ENCODE measurements at places on chromosomes 1 and 21.

DNA sequence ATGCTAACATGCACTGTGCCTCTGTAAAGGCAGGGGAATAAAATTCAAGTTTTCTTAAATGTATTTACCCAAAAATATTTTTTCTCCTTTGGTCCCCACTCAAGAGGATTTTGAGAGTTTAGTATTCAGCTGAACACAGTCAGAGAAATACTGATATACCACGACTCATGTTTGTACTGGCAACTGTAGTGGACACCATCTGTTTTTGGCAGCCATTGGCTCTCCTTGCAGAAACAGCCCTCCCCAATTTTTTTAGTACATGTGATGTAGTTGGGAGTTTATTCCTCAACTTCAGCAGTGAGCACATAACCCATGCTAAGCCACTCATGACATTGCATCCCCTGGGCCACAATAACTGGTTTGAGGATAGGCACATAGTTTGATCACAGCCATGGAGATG lies 154.8 kb upstream of the POU3F1 start:
- DNase-seq, result no peak

DNA sequence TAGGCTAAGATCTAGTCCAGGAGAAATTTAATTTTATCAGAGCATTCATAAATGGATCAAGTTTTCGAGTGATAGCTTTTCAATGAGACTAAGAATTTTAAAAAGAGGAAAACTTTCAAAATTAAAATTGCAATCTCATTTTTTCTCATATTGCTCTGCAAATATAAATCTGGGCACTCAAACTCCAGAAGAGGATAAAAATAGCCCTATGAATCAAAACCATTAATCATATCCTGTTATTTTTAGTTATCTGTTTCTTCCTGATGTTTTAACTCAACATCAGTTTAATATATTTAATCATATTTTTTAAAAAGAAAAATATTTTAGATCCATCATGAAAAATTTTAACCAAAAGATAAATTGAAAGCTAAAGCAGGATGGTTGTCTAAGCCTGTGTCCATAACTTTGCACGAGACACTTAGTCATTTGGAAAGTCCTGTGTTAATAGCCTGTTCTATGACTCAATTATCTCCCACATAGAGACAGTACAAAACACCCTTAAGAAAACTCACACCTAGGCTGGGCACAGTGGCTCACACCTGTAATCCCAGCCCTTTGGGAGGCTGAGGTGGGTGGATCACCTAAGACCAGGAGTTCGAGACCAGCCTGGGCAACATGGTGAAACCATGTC lies 17.1 kb upstream of the PRRC2C start:
- DNase-seq, result no peak

DNA sequence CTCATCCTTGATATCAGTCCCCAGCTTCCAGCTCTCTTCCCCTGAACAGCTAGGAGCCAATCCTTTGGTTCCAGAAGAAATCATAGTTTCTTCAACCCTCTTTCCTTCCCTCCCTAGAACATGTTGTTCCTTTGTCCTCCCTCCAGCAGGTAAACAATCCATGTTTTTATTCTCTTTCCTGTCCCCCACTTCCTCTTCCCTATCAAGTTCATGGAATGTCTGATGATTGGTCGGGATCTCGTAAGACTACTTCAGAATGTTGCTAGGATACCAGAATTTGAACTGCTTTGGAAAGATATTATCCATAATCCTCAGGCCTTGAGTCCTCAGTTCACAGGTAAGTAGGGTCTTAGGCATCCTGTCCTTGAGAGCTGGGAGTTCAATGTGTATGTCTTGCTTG lies 23.1 kb upstream of the SLC27A3 start:
- no peak for DNase-seq

GRCh38 chr1:184032930-184033418 lies 4.6 kb downstream of the COLGALT2 start:
- no peak for DNase-seq

DNA sequence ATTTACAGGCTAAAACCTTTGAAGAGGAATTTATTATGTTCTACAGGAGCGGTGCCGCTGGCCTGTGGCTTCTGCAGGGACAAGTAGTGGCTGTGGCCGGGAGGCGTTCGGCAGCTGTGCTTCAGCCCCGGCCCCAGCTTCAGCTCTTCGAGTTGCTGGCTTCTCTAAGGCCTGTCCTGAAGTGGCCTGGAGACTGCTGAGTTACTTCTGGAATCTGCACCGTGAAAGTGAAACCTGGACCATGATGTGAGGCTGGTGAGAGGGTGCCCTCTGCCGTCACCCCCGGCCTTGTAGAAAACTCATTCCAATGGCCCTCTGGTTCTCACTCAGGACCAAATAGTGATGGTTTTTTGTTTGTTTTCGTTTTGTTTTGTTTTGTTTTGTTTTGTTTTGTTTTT lies 48.1 kb downstream of the PRKCZ start:
- no peak for DNase-seq

GRCh38 chr1:228072658-228073043 lies 9.9 kb upstream of the ARF1 start:
- DNase-seq, result no peak

DNA sequence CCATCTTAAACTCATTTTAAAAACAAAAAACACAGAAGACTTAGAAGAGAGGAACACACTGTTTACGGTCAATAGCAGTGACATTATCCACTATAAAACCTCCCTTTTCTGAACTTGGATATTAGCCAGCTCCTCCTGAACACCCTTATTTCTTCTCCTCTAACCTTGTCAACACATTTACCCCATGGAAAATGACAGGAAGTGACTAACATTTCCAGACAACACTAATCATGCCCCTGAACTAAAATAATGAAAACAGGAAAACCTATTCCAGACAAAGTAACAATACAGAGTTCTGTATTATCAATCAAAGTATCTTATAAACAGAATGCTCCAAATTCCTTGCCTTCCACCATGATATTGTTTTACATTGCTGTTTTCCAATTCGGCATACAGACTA lies 45.3 kb downstream of the PALMD start:
- DNase-seq, result no peak

DNA sequence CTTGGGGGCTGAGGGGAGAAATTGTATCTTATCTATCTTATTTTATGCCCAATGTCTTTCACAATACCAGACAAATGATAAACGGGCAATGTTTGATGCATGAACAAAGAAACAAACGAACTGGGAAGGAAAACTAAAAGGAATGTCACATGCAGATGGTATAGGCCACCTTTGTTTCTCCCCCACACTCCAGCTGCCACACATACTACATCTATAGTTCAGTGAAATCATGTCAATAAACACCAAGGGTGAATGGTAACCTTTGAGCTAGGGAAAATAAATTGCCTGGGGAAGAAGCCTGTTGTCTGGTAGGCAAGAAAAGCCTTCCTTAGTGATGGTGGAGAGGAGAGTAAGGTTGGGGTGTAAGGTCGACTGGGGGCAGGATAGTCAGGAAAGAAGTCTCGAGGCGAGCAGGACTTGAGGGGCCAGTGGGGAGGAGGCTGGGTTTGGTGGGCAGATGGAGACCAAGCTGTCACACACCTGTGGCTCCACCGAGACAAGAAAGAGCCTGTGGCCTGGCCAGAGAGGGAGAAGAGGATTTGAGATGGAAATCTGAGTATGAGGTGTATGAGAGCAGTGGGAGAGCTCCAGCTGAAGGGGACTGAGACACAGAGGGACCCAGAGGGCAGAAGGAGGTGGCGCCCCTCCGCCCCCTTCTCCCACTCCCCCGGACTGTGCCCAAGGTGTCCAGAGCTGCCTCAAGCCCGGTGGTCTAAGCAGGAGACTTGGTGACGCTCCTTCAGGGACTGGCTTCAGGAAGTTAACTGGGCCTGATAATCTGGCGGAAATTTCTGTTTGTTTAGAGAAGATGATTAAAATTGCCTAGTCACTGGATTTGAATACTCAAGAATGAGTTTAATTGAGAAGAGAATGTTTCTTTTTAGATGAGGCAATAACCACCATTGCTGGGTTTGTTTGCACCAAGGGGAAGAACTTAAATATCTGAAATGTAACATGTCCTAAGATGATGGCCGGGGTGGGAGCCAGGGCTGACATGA lies 37.3 kb downstream of the ATF3 start:
- DNase-seq, result no peak

- DNase-seq, result no peak
Measured at GRCh38 chr1:180158149-180159147, 3.8 kb downstream of the QSOX1 start.

DNA sequence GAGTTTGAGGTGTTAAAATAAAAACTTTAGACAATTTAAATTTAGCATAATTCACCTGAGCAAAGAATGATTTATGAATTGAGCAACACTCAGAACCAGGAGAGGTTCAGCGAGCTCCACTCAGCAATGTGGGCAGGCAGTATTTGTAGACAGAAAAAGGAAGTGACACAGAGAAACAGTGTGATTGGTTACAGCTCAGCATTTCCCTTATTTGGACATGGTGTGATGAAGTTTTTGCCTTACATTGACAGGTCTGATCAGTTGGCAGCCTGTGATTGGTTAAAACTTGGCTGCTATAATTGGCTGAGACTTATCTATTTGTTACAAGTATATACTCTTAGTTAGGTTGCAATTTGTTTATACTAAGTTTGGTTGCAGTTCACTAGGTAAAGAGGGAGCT lies 621.2 kb upstream of the PRMT6 start:
- no peak for DNase-seq

- DNase-seq, result no peak
Measured at GRCh38 chr1:156491151-156491949, 9.2 kb downstream of the MEF2D start.

DNA sequence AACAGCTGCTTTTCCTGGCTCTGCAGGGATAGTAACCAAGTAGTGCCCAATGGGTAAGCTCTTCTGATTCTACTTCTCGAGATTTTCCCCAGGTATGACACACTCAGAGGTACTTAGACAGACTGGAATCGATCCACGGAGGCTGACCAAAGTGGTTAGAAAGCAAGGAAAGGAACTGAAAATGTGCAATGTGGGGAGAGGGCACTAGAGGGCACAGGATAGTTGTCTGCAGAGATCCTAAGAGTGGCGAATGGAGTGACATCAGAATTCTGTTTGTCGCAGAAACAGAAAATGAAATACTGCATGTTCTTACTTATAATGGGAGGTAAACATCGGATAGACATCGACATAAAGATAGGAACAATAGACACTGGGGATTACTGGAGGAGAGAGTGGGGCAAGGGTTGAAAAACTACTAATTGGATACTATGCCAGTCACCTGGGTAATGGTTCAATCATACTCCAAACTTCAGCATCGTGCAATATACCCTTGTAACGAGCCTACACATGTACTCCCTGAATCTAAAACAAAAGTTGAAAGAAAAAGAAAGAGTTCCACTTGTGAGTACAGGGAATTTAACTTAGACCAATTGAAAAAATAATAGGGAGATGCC lies 23.3 kb downstream of the CYP2J2 start:
- no peak for DNase-seq

DNA sequence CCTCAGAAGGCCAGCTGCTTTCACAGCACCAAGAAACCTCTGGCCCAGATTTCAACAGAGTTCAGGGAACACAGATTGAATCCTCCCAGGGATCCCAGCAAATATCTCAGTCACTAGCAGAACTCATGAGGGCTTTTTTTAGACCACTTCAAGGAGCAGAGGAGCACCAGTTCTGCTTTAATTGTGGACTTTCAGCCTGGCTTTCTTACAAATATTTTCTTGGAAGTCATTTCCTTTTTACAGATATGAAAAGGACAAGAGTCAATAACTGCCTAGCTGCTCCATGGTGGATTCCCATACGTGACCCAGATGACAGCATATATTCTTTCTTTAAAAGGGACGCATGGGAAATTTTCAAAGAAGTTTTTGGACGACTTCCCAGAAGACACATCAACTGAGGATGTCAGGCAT lies 6.4 kb upstream of the LRRC8B start:
- no peak for DNase-seq

- DNase-seq, result no peak
Measured at GRCh38 chr1:240909701-240910457, 297.9 kb upstream of the GREM2 start.

GRCh38 chr1:225598847-225599246 lies 54.1 kb downstream of the ENAH start:
- no peak for DNase-seq

- no peak for DNase-seq
Measured at GRCh38 chr1:102434421-102434820, 437.7 kb upstream of the OLFM3 start.

GRCh38 chr1:29447368-29447767 lies 211.0 kb downstream of the PTPRU start:
- no peak for DNase-seq

DNA sequence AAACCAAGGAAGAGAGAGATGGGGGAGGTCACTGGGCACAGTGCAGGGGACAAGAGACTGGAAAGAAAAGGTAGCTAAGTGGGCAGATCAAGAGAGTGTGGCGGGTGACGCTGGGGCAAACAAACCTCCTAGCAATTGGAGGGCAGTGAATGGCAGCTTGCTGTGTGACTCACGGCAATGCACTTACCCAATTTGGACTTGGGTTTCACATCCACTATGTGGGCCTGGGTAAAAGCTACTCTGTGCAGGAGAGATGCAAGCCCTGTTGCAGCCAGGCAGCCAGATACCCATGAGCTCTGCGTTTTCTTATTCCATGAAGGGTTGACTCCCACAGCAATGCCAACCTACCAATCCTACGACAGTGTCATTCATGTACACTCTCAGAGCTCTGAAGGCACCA lies 9.5 kb downstream of the PLXNA2 start:
- no peak for DNase-seq

GRCh38 chr1:192652159-192652558 lies 16.2 kb downstream of the RGS13 start:
- DNase-seq, result no peak

DNA sequence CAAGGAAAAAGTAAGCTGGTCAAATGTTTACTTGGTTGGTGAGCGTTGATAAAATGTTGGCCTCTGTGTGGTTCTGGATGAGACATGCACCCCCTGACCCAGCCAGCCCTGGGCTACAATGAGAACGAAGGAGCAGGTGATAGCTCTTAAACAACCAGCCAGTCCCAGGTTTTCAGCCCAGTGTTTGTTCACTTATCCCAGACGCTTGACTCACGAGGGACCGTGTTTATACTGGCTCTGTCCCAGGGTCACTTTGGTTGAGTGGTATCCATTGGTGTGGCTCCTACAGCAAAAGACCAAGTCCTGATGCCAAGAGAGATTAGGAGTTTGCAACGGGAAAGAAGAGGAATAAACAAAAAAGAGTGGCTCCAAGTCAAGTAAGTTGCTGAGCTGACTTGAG lies 86.9 kb downstream of the KCNJ15 start:
- DNase-seq, result no peak

DNA sequence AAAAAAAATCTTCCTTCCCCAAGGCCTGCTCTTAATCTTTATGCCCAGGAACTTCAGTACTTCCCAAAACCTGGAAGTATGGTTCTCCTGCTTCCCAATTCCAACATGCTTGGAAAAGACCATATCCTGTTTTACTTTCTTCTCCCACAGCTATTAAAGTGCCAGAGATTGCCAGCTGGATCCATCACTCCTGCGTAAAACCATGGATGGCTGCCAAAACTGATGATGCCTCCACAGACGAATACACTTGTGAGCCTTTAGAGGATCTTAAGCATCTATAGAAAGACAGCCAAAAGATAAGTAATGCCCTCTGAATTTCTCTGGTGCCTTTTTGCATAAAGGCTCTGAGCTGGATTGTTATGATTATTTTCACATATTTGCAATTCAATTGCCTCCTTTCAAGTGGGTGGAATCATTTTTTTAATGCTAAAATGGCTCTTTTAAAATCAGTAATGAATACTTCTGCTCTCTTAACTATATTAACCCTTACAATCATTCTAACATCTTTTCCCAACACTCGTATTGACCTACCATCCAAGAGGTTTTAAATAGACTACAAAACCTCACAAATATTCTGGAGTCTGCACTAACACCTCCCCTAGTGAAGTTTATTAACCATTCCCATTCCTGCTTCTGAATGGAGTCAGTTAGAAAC lies 1807.8 kb downstream of the BRINP3 start:
- DNase-seq, result no peak
